ENCODE measurements at places on chromosomes 7 and 10.
A peak's percentile ranks its signal among the peaks of the same experiment; 100 is the strongest.

GRCh38 chr10:49282306-49282705 is 16.7 kb upstream of the C10orf71 start:
- no peak for DNase-seq

- no peak for DNase-seq
These were observed 60.5 kb upstream of the AGBL3 start for GRCh38 chr7:134925766-134926165.

- DNase-seq, result no peak
These were observed 151.1 kb downstream of the CXCL12 start for GRCh38 chr10:44233561-44234482.

DNA sequence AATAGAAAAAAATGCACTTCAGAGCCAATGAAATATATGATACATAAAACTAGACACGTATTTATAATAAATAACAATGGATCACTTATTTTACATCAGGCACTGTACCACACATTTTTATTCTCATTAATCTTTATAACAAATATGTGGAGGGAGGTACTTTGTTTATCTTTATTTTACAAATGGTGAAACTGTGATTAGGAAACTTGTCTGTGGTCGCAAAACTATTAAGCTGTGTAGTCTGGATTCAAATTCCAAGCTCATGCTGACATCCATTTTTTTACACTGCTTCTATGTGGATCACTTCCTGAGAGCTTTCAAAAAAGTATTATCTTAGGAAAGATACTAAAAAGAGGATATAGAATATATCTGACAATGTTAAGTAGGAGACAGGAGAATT is 978.6 kb downstream of the SORCS1 start:
- no peak for DNase-seq

DNA sequence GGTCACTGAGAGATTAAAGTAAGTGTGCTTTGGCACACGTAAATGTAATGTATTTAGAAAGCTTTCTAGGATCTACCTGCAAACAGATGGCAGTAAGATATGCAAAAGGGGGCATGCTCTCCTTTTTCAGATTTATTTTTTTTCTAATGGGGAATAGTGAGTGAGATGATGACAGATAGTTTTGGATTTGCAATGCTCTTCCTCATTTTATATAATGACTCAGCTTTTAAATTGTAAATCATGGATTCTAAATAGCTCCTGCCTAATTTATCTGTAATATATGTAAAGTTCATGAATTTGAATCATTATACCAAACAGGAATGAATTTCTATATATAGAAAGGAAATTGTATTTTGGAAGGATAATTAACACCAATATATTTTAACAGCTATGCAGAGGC is 961.6 kb upstream of the LRRTM3 start:
- no peak for DNase-seq

DNA sequence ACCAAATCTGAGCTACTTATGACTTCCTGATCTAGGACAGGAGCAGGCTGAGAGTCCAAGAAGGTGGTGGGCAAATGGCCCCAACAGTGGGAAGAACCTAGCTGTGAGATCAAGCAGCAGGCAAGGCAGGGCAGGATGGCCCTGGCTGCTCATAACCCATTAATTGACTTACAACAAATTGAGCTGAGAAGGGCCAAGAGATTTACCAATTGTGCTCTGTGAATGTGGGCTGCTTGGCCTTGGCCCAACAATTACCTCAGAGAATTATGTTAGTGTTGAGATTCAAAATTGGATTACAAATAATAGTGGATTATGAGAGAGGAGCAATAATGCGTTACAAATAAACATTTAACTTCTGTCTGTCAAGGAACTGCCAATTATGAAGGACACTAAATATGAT is 956.5 kb downstream of the KCNMA1 start:
- DNase-seq, result no peak

DNA sequence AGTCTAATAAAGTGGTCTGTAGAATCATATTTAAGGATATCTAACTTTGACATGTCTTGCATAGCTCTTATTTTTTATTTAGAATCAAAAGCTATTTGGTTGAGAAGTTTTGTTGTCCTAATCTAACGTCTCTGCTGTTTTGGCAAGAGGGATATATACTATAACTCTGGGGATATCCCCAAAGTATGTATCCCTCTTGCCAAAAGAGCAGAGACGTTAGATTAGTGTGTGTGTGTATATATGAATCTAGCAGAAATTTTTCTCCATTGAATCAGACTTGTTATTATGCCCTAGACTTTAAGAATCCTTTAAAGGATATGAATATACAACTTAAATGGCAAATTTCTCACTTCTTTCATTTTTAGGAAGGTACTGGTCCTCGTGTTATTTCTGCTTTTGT is 9.6 kb downstream of the SMC3 start:
- peak; percentile 24 for DNase-seq

DNA sequence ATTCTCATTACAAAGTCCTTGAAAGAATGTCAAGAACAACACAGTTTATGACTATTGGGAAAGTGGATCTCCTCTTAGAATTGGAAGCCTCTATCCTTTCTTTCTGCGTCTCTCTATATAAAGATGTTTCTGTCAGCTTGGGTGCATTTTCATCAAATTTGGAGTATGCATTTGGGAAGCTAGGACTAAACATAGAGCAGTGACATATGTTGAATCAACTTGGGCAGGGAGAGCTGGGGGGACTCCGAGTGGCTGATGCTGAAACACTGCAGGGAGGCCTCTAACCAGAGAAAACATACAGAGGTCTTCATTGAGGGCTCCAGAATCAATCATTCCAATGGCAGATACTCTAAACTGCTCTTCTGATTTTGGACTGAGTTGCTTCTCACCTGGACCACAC is 147.4 kb downstream of the PDE1C start:
- no peak for DNase-seq

- no peak for DNase-seq
These were observed 22.9 kb downstream of the DNAJB12 start for GRCh38 chr10:72331575-72332422.

DNA sequence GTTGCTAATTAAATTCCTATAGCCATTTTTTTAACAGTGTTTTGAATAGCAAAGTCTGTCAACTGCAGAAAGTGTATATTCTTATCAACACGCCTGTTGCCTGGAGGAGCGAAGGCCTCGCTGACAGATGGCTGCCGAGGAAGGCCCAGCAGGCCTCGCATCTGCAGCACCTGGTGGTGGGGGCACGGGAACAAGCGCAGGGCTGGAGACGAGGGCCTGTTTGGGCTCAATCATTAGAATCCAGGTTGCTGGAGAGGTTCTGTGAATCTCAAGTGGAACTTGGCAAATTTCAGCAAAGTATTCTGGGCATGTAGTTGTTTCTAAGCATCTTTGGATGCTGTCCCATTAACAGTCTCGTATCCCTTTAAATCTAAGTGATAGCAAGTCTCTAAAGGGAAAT is 66.1 kb upstream of the FAM204A start:
- no peak for DNase-seq

GRCh38 chr7:80618096-80618495 is 20.3 kb upstream of the CD36 start:
- DNase-seq, result no peak

- DNase-seq, result no peak
These were observed 736.4 kb upstream of the PHF14 start for GRCh38 chr7:10237306-10237705.

DNA sequence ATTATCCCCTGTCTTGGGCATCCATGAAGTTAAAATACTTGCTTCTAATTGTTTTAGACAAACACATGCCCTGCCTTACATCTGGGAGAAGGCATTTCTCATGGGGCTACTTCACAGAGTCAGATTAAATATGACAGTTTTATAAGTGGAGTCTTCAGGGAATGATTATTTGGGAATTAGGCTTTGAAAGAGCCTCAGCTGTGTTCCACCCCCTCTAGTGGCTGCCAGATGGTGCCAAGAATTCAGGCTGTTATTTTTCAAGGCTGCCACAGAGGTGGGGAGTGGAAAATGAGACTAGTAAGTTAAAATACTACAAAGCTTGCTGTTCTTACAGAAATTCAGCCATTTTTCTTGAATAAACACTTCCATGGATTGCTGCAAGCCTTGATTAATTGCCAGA is 45.8 kb upstream of the DNAH11 start:
- no peak for DNase-seq

- DNase-seq, result no peak
These were observed 874 bp downstream of the CISD1 start for GRCh38 chr10:58269782-58270290.

- no peak for DNase-seq
These were observed 31.4 kb upstream of the PDCD4 start for GRCh38 chr10:110840225-110840922.

GRCh38 chr10:123016228-123016627 is 7.4 kb downstream of the ACADSB start:
- no peak for DNase-seq

- no peak for DNase-seq
These were observed 76.0 kb upstream of the RET start for GRCh38 chr10:43000651-43001426.

- DNase-seq, result no peak
These were observed 100.3 kb downstream of the GRM8 start for GRCh38 chr7:127152423-127152822.

GRCh38 chr10:63720072-63720537 is 198.9 kb downstream of the REEP3 start:
- DNase-seq, result no peak

DNA sequence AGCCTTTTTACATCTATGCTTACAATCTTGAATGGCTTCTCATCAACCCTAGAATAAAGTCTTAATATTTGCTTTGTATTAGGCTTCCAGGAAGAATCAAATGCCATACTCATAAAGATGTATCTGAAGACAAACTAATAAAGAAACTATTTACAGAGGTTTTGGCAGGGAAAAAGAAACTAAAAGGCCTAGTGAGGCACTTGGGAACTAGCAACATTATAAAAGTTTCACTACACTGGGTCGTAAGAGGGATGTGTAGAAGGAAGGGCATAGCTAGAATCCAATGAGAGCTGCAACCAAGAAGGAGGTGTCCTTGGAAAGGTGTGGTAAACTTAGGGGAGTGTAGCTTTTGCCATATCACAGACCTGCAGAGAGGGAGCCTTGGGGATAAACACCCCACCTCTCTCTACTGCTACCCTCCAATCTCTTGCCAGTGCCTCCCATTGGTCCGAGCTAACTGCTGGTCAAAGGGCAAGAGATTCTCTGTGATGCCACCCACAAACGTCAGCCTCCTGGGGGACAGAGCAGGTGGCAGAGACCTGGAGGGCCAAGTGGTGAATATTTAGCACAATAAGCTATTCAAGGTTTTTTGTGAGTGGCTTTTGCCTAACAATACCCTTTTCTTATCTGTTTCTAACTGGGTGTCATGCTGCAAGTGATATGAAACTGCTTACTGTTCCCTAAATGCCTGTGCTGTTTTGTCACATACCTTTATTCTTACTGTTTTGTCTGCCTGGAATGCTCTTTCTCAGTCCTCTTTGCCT is 60.7 kb downstream of the CPED1 start:
- DNase-seq, result no peak

DNA sequence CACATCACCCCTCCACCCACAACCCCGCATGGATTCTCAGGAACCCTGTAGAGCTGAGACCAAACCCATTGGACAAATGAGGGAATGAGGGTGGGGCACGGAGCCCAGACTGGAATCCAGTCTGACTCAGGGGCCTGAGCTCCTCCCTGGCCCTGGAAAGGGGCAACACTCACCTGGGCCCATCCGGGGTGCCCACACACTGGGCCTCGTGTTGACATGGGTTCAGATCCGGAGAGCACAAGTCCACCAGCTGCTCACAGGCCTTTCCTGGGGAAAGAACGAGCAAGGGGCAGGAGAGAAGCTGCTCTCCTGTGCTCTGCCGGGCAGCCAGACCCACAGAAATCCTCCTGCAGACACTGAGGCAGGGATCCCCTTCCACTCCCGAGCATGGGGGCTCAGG is 172.2 kb downstream of the SLIT1 start:
- DNase-seq, result no peak

GRCh38 chr10:118970770-118971169 is 58.7 kb upstream of the NANOS1 start:
- DNase-seq, result no peak

GRCh38 chr10:24287559-24288195 is 78.7 kb downstream of the KIAA1217 start:
- no peak for DNase-seq

DNA sequence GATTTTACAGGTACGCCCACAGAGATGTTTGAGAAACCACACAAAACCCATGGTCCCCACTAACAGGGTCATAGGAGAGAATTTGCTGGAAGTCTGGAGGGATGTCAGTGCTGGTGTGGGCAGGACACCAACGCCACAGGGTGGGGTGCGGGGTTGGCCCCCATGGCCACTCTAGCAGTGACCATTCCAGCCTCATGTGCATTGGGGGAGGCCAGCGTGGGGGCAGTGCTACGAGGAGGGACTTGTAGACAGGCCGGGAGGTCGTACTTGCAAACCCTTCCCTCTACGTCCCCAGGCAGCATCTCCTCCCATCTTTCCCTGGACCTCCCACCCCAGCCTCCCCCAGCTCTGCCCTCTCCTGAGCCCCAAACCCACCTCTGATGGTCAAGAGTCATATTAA is 34.0 kb downstream of the FOXL3 start:
- no peak for DNase-seq

GRCh38 chr10:118017071-118017740 is 29.5 kb downstream of the RAB11FIP2 start:
- DNase-seq, result no peak

GRCh38 chr7:139949629-139950028 is 113.1 kb downstream of the PARP12 start:
- no peak for DNase-seq

DNA sequence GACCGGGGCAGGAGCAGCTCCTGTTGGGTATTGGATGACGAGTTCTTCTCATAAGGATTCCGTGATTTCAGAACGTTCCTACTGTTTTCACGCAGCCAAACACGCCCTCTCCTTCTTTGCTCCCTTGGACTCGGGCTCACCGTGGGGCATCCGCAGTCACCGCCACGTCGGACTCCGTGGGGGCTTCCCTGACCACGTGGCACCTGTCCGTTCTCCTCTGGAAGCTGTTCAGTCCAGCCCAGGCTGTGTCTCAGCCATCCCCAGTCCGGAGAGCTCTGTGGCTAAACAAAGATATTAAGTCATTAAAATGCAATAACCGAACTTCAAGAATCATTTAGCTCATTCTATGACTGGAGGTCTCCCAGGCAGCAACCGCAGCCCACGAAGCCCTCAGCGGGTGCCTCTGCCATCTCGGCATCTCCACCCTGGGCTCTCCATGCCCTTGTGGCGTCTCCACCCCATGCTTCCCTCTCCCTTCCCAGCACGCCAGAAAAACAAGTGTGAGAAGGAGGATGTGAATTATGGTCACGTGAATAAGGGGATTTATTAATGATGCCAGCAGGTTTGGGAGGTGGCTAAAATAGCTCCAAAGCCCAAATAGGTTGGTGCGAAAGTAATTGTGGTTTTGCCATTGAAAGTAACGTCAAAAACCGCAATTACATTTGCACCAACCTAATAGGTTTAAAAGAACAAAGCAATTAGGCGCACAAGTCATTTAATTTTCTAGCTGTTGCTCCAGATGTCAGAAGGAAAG is 224.6 kb upstream of the PPP2R2D start:
- DNase-seq, result no peak

- DNase-seq, result no peak
These were observed 59.9 kb downstream of the CFAP58 start for GRCh38 chr10:104413528-104413927.

GRCh38 chr7:133183042-133183794 is 69.7 kb upstream of the EXOC4 start:
- DNase-seq, result no peak
